EH (cell line): ENCODE measurements at places on chromosomes 2 and 18.

GRCh38 chr2:190701586-190701985 is 52.7 kb downstream of the NAB1 start:
- DNase-seq = no peak

DNA sequence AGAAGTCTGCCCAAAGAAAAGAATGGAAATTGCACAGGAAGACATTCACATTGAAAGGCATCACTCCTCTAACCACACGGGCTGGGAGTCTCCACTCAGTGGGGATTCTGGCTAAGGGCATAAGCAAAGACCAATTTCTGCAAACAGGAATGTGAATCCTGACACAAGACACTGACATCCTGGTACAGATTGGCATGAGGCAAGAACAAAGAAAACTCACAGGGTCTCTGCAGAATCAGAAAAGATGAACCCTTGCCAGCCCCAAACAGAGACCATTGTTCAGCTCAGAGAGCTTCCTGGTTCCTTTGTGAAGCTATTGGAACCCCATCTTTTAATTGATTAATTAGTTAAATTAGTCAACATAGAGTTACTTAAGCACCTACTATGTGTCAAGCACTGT is 82.3 kb downstream of the UPP2 start:
- no peak for DNase-seq

GRCh38 chr2:240529344-240529999 is 28.3 kb downstream of the ANKMY1 start:
- DNase-seq = no peak

- no peak for DNase-seq
Observed at GRCh38 chr2:48075631-48076030, 169.3 kb upstream of the FBXO11 start.

GRCh38 chr2:79801082-79801481 is 288.2 kb downstream of the CTNNA2 start:
- DNase-seq = no peak

DNA sequence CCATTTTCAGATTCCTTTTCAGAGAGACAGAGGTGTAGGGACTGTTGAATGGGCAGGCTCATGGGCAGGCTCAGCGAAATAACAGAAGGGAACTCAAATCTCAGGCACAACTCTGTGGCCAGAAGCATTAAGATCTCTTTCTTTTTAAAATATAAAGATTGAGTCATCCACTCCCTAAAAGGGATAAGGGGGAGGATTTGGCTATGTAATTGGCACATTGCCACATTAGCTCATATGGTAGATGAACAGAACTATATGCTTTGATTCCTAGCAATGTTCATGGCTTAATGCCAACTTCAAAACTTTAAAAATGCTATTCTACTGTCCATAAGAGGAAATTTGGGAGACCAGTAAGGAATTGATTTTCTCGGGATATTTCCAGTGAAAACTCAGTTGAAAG is 53.8 kb upstream of the SLC5A7 start:
- peak; percentile 14 for DNase-seq

DNA sequence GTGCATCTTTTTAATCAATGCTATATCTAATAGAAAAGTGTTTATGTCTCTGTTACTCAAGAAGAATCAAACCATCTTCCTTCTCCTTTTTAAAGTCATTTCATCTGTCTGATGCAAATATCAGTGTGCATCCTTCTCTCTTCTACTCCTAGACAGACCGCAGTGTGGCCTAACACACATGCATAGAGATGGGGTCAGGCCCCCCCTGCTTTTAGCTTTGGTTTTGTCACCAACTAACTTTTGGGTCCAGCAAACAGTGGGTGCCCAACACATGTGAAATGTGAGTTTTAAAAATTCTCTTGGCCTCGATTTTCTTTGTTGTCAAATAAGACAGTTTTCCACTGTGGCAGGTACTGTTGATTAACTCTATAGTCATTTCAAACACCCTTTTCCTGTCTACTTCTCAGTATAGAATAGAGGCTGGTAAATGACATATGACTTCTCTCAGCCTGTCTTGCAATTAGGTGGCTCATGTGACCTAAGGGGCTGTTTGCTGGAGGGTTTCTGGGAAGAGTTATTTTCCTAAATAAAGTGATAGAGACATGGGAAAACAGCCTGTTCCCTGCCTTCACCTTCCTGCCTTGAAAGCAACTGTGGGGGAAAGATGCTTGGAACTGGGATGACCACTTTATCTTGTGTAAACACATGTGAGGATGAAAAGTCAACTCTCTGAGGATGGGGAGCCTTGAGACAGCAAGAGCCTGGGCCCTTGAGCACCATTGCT is 65.7 kb upstream of the DARS1 start:
- DNase-seq = no peak

DNA sequence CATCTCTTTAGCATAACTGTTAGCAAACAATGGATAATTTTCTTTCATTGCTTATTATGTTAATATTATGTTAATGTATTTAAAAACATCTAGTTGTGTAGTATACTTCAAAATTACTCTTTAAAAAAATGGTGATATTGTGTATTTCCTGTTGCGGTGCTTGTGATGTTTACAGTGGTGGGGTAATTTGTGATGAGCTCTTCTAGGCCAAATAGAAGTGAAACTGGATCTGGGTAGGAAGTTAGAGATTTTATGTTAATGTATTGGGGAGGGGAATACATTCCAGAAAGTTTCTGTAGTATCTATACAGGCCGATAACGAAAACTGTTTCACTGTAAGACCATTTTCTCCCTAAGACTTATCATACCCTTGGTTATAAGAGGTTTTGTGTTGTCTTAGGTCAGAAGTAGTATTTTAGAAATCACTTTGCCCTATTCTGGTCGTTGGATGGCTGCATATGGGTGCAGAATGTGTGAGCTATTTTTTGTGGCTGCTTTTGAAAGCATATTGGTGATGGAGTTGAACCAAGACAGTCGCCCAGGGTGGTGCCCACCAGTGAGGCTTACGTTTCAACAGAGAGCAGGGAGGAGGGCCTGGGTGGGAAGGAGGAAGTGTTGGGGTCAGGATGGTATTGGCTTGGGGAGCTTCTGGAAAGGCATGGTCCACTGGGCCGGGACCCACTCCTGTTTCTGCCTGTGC is 5.8 kb downstream of the TSHZ1 start:
- peak; percentile 59 for DNase-seq
